ENCODE measurements at places on chromosomes 11 and 22.

DNA sequence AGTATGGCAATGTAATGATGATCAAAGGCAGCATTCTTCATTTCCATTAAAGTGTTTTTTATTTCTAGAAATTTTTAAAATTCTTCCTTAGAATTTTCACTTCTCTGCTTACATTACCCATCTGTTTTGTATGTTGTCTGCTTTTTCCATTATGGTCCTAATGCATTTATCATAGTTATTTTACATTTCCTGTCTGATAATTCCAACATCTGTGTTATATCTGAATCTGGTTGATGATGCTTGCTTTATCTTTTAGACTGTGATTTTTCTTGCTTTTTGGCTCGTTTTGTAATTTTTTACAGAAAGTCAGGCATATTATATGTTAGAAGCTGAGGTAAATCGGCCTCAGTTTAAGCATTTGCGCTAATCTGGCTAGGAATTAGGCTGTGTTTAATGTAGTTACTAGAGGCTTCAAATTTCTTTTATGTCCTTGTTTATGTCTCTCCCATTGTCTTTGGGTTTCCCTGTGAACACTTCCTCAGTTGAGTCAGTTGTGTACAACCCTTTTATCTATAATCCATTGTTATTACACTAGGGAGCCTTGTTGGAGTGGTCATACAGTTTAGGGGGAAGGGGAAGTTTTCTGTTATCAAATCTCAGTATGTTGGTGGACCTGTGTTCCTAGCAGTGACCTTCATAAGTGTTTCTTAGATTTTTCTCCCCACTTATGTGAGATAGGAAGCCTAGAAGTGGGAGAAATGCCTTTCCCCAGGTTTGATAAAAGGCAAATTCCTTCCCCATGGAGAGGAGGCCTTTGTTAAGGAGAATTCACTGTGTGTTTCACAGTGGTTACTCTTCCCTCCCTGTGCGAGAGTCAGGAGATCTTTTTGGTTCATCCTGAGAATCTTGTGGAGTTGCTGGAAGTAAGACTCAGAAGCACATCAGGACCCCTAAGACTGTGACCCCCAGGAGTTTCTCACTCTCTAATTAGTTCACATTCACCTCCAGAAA lies 437.5 kb downstream of the INSC start:
- no peak for DNase-seq

DNA sequence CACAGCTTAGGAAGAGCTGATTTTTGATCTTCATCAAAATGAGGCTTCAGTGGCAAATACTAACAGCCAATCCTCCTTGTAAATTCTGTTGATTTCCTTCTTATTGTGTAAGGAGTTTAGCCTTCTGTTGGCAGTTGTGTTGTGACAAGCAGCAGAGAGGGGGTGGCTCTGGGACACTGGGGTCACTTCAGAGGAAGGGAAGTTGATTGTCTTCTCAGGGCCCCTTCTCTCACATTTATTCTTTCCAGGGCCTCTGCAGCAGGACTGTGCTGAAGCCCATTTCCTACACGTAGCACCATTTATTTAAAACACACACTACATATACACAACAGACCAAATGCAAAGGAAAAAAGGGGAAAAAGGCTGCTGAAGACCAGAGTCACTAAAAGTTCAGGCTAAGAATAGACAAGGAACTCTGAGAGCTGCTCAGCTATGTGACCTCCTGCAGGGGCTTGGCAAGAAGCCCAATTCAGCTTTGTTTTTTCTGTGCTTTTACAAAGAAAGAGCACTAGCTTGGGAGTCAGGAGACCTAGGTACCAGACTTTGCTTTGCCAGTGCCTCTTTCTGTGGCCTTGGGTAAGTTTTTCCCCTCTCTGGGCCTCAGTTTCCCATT lies 28.3 kb upstream of the UPB1 start:
- no peak for DNase-seq

DNA sequence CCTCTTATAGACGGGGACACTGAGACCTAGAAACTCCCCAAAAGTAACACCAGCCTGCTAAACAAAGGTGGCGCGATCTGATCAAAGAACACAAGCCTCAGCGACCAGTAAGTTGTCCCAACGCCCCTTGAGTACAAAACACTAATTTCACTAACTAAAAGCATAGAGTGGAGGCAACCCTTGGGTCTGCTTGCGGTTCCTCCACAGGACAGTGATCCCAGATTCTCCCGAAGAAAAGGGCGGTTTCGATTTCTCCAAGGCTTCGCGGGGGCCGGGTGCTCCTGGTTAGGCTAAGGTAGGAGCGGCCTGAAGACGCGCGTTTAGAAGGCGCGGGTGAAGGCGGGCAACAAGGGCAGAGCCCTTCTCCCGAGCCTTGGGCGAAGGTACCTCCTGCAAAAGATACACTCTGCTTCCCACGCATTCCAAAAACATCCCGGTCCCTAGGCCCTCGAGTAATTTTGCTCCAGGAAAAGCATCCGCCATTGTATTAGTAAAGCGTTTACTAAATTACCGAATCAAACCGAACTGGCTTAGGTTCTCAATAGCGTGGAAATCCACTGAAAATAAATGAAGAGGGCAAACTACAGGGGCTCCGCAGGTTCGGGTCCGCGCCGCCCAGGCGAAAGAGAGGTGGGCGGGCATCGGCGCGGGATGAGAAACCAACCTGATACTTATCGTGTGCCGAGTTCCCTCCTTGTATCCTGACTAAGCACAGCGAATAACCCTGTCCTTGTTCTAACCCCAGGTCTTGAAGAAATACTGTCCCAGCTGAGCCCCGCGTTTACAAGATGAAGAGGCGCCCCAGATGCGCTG lies 2.0 kb downstream of the WT1 start:
- no peak for DNase-seq

DNA sequence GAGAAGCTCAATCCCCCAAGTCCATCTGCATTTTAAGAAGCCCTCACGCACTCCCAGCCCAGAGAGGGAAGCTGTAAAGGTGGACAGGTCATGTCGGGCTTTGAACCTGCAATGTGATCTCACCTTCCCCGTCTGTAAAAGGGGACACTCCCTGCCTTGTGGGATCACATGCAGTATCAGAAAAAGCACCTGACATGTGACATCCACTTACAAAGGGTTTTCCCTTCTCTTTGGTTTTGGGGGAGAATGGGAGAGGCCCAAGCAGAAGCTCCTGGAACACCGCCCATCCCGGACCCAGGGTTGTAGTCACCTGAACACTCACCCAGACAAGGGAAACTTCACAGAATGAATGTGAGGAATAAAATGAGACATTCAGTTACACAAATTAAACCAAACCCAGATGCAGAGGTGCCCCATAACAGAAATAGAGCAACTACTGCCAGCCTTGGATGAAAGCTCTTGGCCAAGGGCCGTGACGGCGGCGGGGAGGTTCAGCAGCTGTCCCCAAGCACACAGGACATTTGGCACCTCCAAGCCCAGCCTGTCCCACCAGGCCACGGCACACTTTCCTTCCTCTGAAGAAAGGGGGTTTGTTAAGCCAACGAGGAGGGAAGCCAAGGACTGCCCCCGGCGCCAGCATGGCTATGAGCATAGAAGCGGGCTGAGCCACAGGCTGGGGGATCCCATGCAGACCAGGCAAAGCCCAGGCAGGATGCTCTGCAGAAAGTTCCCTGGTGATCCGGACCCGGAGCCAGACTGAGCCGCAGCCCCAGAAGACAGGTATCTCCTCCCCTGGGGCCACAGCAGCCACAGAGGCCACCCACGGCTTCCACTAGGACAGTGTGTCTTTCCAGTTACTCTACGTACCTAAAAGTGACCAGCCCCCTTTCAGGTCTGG lies 3.8 kb downstream of the BID start:
- DNase-seq: no peak

DNA sequence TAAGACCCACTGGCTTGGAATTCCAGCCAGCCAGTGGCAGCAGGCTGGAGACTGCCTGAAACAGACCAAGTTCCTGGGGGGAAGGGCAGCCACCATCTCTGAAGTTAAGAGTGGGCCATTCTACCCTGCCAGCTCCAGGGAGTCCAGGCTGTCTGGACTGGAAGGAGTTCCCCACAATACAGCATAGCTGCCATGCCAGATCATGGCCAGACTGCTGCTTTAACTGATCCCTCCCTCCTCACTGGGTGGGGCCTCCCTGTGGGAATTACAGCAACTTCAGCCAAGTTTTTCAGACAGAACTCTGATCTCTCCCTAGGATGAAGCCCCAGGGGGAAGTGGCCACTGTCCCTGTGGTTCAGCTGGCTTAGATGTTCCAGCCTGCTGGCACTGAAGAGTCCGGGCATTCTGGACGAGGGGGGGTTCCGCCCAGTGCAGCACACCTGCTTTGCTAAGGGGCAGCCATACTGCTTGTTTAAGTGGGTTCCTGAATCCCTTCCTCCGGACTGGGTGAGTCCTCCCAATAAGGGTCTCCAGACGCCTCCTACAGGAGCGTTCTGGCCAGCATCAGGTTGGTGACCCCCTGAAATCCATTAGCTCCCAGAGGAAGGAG lies 455.4 kb downstream of the DLG2 start:
- no peak for DNase-seq

GRCh38 chr22:47303161-47303890 lies 540.9 kb downstream of the TBC1D22A start:
- no peak for DNase-seq

DNA sequence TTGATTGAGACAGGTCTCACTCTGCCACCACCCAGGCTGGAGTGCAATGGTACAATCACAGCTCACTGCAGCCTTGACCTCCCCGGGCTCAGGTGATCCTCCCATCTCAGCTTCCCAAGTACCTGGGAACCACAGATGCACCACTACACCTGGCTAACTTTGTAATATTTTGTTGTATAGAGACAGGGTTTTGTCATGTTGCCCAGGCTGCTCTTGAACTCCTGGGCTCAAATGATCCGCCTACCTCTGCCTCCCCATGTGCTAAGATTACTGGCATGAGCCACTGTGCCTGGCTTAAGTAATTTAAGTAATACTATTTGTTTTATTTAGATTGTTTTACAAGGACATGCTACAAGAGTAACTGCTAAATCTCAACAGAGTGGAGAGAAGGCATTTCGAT lies 33.5 kb downstream of the ZNF143 start:
- DNase-seq: no peak

DNA sequence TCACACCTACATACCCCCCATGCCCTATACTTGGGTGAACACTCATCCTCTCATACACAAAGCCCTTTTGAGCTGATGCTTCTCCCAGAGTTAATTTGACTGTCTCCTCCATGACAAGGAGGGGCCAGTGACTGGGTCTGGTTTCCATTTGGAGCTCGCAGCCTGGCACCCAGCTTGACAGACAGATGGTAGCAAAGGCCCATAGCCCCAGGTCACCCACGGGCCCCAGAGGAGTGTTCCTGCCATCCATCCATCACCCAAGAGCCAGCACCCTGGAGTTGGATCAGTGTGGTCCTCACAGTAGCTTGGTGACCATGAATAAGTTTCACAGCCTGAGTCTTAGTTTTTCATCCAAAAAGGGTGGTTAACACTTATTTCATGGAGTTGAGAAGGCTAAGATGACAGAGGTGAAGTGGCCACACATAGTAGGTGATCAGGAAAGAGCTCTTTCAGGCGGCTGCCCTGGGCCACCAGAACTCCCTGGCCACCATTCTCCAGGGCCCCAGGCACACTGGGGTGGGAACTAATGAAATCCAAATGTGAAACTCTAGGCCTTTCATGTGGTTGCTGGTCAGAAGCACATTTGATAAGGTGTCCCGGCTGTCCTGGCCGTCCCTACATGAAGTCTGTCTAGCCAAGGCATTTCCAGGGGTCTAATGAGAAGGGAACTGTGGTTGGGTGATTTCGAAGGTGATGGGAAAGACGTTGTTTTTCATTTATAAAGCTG lies 42.4 kb downstream of the LIF start:
- no peak for DNase-seq

DNA sequence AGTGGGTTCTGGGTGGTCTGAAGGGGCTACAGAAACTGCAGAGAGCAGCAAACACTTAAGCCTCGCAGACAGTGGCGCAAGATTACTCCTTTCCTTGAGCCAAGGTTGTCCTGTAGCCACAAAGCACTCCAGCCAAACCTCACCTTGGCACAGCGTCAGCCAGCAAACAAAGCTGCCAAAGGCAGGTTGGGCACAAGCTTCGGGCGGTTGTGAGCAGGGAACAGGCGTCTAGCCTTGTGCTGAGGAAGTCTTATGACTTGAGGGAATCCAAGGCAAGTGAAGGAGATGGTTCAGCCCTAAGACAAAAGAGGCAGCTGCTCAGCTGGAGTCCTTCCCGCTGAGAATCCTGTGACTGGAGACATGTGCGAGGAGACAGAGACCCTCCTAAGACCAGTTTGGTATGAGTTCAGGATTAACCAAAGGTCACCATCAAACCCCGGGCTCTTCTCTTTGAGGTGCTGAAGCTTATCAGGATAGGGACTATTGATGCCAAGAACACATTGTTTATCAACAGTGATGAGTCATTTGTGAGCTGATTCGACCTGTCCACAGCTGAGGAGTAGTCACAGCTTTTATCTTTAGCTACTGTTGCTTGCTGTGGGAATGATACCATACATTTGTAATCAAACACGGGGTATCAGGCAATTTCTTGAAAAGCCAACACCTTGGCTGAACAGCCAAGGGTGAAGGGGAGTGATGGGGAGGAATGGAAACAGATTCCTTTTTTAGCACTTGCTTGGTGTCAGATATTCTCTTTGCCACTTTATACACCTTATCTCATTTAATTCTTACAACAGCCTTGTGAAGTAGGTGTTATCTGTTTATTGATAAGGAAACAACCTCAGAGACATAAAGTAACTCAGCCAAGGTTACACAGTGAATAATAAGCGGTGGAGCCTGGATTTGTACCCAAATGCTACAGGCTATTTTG lies 4.6 kb downstream of the ADM start:
- DNase-seq: no peak

- no peak for DNase-seq
Measured at GRCh38 chr11:128936606-128937251, 5.9 kb downstream of the TP53AIP1 start.

- DNase-seq: no peak
Measured at GRCh38 chr11:15489281-15489680, 374.6 kb downstream of the INSC start.

DNA sequence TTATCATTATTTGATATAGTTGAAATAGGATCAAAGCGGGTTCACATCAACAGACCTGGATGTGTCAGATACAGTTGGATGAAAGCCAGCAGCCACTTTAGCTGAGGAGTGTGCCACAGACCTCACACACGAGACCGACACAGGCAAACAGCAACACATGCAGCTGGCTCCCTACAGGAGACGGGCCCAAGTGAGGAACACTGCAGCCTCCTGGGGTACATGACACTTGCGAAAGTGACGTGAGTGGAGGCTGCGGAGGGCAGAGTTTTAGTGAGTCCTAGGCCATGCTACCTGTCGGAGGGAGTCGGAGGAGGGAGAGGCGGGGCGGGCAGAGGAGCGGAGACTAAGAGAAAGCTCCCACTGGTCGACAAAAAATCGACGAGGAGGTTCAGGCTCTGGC lies 100.9 kb upstream of the BID start:
- no peak for DNase-seq

- no peak for DNase-seq
Measured at GRCh38 chr11:121341609-121342008, 49.0 kb downstream of the SC5D start.
